ENCODE measurements at places on chromosomes 7 and 10.

- DNase-seq = no peak
Observed at GRCh38 chr7:2141651-2142050, 91.1 kb downstream of the MAD1L1 start.

DNA sequence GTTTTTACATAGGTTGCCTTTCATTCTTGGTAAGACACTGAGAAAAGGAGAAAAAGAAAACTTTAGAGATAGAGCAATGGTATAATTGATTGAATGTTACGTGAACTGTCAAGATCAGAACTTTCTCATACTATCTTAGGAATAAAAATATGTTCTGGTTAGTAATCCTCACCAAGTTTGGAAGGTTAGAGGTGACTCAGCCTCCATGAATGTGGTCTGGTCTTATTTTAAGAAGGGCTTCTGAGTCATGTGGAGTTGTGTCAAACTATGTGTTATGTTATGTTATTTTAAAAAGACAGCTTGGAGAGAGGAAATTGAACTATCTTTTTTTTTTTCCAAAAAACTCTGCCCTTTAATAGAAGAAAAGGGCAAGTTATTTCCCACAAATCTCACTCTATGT lies 458.6 kb upstream of the KLF6 start:
- DNase-seq = peak; percentile 94

DNA sequence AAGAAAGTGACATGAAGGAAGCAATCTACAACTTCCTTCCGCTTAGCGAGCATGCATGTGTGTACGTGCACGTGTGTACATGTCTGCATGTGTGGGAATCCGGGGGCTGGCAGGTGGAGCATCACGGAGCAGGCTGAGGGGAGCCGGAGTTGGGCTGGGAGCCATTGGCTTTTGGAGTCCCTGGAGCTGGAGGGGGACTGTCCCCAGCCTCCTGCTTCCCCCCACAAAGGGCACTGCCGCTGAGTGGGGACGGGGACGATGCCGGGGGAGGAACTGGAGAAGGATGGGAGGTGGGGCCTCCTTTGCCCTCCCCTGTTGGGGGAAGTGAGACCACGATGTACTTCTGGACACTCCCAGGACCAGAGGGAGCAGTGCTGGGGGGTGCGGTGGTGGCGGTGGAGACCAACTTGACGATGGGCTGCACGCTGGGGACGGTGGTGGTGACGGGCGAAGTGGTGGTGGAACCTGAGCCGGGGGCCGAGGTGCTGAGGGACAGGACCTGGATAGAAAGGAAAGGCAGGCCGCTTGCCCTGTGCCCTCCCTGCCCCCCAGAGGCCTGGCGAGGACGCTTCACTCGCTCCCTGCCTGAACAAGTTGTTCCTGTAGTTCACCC lies 5.8 kb downstream of the AP4M1 start:
- no peak for DNase-seq

- DNase-seq = no peak
Observed at GRCh38 chr7:22787951-22788350, 34.7 kb downstream of the TOMM7 start.

DNA sequence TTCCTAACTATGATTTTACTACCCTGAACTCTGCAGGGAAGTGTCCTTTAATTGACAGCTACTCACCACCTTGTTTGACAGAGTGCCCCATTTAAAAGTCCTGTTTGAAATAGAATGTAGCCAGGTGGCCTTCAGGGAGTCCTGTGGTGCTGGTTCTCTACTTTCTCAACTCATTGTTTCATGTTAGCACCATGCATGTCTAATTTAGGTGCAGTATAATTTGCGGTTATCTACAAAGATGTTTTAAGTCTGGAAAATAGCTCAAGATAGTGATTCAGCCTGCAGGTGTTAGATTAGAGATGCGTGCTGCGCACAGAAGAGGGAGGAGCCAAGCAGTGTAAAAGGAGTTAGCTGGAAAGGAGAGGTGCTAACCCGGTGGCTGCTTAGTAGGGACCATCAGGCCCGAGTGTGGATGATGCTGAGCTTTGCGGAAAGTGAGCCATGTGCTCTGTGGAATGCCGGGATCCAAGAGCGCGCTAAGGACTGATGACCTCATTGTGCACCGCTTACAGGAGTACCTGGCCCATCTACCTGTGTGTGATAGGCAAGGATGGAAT lies 1.2 kb downstream of the CCM2 start:
- DNase-seq = no peak

DNA sequence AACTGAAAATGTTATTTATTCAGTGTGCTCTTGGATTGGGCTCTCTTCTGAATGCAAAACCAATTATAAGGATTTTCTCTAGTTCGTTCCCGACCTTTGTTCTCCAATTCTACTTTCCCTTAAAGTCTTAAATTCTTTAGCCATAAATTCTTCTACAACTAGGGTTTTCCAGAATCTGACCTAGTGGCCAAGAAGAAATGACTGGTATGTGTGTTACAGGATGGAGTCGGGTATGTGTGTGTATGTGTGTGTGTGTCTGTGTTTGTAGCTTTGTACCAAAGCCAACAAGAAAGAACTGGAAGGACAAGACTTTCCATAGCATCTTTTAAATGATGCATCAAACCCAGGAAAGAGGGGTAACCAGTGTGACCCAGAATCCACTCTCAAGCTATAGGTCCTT lies 25.8 kb upstream of the LEP start:
- peak; percentile 20 for DNase-seq

DNA sequence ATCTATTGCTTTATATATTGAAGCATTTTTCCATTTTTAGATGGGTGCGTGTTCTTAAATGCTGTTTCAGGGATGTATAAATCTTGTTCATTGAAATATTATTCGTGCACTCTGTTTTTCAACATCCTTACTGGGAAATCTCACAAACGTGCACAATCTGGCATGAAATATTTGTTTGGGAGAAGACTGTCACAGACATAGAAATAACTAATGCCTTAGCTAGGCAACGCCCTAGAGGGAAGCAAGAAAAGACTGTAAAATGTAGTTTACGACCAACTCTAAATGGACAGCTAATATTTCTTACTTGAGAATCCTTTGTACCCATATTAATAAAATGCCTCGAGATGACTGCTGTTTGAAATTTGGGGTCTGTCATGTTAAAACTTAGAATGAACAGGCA lies 8.9 kb downstream of the DOCK4 start:
- no peak for DNase-seq

- DNase-seq = no peak
Observed at GRCh38 chr10:61472090-61472674, 19.0 kb upstream of the TMEM26 start.

DNA sequence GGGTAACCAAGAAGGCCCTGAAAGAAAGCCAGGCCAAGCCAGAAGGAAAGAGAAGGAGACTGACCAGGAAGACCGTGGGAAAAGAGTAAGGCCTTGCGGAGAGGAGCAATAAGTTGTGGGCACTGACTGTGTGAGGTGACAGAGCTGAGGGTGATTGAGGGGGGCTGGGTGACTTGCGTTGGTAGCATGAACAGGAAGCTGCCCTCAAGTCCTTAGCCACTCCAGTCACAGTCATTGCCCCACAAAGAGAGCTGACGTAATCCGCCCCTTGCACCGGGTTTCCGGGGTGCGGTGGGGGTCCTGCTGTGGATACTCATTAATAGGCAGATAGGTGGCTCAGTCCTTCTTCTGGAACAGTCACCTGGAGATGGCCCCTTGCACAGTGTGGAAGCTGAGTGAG lies 16.1 kb upstream of the DMBT1 start:
- no peak for DNase-seq

DNA sequence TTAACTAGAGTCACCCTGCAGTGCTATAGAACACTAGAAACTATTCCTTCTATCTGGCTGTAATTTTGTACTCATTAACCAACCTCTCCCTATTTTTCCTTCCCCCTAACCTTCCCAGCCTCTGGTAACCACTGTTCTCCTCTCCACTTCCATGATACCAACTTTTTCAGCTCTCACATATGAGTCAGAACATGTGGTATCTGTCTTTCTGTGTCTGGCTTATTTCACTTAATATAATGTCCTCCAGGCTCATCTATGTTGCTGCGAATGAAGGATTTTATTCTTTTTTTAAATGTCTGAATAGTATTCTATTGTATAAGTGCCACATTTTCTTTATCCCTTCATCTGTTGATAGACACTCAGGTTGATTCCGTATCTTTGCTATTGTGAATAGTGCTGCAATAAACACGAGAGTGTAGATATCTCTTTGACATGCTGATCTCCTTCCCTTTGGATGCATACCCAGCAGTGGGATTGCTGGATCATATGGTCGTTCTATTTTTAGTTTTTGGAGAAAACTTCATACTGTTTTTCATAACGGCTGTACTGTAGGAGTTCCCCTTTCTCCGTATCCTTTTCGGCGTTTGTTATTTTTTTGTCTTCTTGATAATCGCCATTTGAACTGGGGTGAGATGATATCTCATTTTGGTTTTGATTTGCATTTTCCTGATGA lies 101.4 kb downstream of the FAM107B start:
- DNase-seq = no peak

DNA sequence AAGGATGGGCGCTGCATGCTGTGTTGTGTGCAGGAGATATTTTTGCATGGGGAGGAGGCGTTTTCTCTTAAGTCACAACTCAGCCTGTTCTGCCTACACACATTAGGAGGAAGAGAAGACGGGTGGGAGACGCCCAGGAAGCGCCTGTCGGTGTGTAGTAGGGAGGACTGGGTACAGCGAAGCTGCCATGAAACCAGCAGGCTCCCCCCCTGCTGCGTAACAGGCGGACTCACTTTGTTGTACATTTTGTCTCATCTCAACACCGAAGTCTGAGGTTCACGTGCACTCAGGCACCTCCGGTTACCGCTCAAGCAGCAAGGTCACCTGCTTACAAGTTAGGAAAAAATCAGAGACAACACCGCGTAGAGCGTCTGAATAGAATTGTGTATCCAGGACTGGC lies 56.3 kb downstream of the CRTAC1 start:
- no peak for DNase-seq

DNA sequence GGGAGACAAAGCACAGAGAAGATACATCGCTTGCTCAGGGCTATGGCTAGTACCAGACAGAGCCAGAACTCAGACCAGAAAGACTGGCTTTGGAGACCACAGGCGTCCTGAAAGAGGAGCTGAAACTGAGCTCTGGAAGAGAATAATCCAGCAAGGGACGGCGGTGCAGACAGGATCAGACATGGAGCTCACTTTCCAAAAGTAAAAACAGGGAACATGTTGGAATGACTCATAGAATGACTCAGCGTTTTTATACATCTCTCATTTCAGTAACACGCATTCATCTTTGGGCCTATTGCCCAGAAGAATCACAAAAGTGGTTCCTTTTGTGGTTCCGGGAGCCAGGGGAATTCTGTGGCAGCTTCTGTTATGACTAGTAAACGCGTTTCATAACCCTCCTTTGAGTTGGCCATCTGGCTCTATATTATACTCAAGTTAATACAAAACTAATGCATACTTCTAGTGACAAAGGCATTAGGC lies 37.2 kb downstream of the PLEKHS1 start:
- peak; percentile 76 for DNase-seq

- DNase-seq = no peak
Observed at GRCh38 chr7:151008143-151008510, 16.2 kb downstream of the ATG9B start.

DNA sequence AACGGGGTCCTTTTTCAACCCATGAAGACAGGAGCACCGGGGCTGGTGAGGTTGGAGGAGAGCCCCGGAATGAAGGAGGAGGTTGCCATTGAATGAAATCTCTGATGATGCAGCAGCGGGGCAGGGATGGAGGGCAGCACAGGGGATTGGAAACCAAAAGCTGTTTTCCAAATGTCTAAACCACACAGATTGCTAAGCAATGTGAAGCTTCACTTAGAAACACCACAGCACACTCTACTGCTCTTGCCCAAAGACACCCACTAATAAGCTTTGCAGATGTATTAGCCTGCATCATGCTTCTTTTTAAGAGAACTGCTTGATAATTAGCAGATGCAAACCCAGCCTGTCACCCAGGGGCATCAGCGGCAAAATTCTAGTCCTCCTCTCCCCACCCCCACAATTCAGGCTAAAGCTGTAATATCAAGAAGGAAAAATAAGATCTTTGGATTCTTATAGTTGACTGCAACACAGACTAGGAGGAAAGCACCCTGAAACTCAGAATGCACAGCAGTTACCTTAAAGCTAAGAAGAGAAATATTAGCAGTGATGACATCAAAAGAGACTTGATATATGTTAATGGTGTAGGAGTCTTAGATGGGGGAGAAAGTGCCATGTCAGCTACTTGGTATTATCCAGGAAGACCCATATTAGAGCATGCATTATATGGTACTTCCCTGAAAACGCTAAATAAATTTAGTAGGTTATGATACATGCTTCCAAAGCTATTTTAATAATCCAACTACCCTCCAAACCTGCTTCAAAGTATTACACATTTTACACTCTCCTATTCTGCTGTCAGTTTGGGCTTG lies 666.7 kb downstream of the KCNMA1 start:
- no peak for DNase-seq

DNA sequence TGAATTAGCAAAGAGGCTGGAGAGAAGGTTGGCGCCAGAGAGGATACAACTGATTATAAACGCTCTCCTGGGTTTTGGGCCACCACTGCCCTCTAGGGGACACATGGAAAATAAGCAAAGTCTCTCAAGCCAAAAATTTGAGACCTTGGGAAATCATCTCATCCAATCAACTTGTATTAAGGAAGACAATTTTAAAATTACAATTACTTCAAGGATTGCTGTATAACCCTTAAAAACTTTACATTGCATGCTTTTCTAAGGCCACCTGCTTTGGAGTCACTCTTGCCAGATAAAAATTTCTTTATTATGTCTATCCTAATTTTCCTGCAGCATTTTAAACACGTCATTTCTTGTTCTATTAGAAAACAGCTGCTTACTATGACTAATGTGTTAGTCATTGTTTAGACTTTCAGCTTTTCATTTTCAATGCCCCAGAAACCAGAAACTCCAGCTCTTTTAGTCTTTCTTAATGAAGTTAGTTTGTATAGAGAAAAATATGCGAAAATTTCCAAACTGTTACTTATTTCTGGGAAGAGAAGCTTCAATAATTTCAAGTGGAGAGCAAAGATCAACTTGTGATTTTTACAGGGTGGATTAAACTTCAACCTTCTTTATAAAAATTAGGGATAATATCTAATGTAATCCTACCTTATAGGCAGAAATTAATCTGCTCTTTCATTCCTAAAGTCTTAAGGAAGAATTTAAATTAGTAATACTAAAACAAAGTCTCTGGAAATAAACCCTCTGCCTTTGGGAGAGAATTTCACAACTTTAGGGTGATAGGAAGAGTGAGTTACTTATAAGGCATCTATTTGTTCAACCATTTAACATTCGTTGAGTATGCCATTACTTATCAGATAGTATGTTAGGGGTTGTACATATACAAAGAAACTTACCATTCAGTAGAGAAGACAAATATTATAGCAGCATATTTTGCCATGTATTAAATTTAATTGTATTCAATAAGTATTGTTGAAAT lies 20.6 kb upstream of the RHOBTB1 start:
- DNase-seq = peak; percentile 62

GRCh38 chr7:140640727-140641523 lies at the start of gene DENND2A:
Gene DENND2A (minus strand): TSS chr7:140640813. CDS start chr7:140602397, 38,416 bp downstream.
- no peak for DNase-seq

DNA sequence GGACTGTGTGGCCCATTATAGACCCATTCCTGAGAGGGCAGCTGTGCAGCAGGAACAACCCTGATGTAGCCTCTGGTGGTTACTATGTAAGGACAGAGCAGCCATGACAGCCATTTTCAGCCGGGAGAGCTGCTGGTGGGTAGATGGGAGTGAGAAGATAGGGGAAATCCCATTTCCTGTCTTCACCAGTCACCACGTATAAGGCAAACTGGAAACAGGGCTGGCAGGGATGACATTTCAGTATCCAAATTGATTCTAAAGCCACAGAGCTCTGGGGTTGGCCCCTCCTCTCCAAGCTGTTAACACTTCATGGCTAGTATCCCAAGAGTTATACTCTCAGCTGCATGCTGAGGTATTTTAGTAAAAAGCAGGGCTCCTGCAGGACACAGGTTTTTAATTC lies 15.2 kb upstream of the FZD1 start:
- no peak for DNase-seq

All from amniotic stem cell (primary cell).